ENCODE measurements at places on chromosomes 1 and 21.
A peak's percentile ranks its signal among the peaks of the same experiment; 100 is the strongest.

GRCh38 chr1:32758795-32759430 lies 56.3 kb upstream of the SYNC start:
- no peak for DNase-seq

GRCh38 chr1:155202198-155202597 lies 5.5 kb downstream of the THBS3 start:
- DNase-seq: no peak

- DNase-seq: no peak
Measured at GRCh38 chr1:230896779-230897178, 28.5 kb upstream of the C1orf198 start.

DNA sequence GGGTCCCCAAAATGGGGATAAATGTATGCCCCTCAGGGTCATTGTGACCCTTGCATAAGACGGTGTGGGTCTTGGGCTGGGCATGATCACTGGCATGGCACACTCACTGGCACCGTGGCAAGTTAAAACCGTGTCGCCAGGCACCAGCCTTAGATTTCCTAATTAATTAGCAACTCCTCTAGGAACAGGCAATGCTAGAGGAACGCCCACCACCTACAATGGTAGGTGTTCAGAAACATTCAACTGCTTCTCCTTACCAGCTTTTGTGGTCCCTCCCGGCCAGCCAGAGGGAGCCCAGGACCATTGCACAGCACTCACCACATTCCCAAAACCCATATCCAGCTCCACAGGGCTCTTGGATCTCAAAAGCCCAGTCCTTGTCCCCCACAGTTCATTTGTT lies 36.4 kb downstream of the EPHA2 start:
- DNase-seq: no peak

- no peak for DNase-seq
Measured at GRCh38 chr1:30359539-30360220, 363.7 kb downstream of the MATN1 start.

- DNase-seq: no peak
Measured at GRCh38 chr1:160623227-160623633, 23.6 kb downstream of the SLAMF1 start.

DNA sequence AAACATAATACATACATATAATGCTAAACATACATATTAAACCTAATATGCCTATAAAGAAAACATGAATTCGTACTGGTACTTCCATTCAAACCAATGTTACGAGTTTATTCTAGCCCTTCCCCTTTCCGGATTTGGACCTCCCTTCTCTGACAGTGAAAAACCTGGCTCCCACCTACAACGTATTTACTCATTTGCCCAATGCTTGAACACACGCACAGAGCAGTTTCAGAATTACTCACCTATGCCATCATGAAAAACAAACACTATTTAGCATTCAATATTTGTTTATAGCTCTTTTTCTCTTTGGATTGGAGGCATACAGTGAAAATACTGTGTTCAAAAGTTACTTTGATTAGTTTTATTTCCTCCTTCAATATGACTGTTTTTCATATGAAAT lies 204.4 kb downstream of the LMX1A start:
- no peak for DNase-seq

DNA sequence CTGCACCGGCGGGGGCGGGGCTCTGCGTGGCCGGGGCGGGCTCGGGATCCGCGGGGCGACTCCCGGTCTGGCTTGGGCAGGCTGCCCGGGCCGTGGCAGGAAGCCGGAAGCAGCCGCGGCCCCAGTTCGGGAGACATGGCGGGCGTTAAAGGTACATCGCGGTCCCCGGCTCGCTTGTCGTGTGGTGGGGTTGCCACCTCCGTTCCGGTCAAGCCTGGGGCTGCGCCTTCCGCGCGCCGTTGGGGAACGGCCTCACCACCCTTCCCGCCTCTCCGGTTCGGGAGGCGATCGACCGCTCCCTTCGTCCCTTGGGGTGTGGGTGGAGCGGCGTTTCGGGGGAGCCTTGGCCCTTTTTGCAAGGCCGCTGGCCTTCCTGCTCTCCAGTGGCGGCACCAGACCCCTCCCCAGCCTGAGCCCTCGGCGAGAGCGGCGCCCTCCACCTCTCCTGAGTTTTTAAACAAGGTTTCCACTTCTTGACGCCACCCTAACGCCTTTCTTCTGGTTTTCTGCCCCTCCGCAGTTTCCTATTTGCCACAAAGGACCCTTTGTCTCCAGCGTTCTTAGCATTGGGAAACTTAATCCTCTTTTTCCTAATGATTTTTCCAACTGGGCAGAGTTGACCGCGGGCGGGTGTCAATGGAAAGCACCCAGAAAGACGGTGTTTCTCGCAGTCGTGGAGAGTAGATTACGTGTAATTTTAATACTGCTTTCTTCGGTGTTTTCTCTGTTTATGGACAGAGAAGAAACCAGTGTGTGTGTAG lies at the start of the genes LEPR and LEPROT:
TSS of gene LEPR (plus strand) at position 79 of the 761 bp plus-strand sequence. CDS start 144,898 bp downstream, outside the sequence.
TSS of gene LEPROT (plus strand) at position 79 of the 761 bp plus-strand sequence. CDS start at position 136, 57 bp downstream.
- DNase-seq: no peak

- no peak for DNase-seq
Measured at GRCh38 chr1:164716992-164717703, 158.2 kb downstream of the PBX1 start.

DNA sequence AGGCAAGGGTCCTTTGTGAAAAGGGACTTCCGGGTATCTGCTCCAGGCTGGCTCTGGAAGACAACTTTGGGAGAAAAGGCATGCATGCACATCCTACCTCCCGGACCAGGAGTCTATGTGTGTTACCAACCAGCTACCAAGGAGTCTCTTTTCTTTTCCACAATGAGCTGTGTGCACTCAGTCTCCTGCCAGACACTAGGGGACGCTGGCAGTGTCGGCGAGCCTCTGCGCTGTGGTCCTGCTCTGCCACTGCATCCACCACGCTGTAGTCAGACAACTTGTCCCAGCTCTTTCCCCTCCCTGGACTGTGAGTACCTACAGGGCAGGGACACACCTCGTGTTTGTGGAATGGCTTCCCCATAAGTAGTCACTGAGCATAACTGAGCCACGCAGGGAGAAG lies 5.1 kb upstream of the SSR2 start:
- peak; percentile 58 for DNase-seq
